AG09309 (cell line): ENCODE measurements at places on chromosomes 16 and 17.

GRCh38 chr17:62713086-62713881 lies 85.8 kb downstream of the MRC2 start:
- DNase-seq, result no peak

DNA sequence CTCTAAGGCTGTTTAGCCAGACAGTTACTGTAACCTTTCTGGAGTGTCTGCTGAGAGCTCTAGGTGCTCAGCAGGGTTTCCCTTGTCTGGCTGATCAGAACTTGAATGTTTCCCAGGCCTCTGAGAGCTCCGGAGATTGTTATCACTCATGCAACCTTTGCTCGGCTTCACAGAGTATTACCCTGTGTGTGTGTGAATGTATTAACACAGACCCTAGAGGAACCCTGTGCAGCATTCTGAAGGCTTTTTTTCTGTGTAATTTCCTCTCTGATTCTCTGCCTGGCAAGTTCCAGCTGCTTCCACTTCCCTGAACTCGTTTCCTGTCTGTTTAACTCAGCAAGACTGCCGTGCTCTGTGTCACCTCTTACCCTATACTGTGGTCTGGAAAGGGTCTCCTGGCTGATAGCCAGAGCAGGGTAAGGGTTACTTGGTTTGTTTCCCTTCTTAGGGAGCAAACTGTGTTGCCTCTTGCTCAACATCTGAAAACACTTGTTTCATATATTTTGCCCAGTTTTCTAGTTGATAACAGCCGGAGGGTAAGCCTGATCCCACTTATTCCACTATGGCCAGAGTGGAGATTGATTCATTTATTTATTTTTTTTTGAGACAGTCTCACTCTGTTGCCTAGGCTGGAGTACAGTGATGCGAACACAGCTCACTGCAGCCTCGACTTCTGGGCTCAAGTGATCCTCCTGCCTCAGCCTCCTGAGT lies 21.7 kb downstream of the PRMT7 start:
- DNase-seq, result no peak

- DNase-seq, result no peak
These were observed 96.4 kb upstream of the SHISA6 start for GRCh38 chr17:11144358-11145233.

GRCh38 chr17:69117855-69118784 lies 23.6 kb downstream of the ABCA6 start:
- no peak for DNase-seq

GRCh38 chr17:41507315-41507880 lies 2.0 kb upstream of the KRT13 start:
- no peak for DNase-seq

GRCh38 chr16:69706256-69706974 lies 19.9 kb downstream of the NQO1 start:
- no peak for DNase-seq

DNA sequence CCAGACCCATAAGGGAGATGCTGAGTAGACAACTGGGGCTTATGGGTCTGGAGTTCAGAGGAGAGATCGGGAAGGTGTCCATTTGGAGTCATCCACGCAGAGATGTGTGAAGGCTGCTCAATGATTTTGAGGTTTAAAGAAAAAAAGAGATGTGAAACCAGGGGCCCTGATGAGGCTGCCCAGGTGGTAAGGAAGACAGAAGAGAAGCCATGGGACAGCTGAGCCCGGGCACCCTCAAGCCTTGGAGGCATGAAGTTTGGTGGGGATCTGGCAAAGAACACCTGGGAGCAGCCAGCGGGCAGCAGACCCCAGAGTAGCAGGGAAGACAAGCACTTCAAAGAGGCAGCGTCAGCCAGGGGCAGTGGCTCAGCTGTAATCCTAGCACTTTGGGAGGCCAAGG lies 20.8 kb upstream of the MYO15B start:
- DNase-seq, result no peak

GRCh38 chr17:43439041-43439440 lies 40.2 kb downstream of the ARL4D start:
- DNase-seq, result no peak

DNA sequence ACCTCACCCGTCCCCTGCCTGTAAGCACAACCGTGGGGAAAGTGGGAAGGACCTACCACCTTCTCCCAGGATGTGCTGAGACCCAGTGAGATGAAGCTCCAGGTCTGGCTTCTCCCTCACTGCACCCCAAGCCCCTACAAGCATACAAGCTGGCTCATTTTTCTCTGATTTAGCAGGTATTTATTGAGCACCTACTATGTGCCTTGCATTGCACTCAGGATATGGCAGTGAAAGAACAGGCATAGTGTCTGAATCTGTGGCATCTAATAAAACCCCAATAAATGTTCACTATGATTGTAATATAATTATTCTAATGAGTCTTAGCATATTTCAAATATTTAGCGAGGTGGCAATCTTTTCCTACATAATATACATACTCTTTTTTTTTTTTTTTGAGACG lies 84.5 kb downstream of the LITAF start:
- no peak for DNase-seq

DNA sequence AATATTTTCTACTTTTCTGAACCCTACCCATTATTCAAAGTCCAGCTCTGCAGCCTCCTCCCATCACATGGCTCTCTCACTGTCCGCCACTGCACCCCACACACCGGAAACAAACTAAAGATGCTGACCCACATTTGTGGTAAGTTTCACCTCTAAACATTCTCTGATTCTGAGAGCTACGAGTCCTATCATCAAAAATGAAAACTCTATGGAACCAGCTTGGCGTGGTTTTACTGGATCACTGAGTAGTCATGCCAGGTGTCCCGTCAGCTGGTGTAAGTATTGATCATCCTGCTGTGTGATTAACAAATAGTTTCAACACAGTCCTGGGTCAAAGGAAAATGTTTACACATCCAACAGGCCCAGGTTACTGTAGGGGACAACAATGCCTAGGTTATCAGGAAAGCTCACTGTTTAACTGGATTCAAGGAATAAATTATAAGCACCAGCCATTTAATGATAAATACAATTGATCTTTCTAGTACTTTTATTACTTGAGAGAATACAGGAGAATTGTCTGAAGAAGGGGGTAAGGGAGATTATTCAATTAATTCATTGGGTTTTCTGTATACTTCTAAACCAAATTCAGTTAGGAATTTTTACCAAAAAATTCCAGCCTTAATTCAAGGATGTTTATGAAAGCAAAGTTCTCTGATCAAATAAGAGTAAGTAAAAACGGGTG lies 33.9 kb downstream of the CYTH1 start:
- no peak for DNase-seq

DNA sequence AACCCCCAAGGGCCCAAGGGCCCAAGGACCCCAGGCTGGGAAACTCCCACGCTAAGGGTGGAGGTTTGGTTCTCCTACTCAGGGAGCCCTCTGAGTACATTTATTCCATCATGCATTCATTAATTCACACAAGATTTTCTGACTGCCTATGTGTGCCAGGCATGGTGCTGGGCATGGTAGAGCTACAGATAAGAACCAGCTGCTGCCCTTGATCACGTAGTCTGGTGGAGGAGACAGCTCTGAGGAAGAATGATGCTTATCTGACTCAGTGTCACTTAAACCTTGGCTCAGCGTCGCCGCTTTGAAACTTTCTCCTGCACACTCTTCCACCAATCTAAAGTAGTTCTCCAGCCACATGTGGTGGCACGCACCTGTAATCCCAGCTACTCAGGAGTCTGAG lies 3.6 kb upstream of the ARL4D start:
- DNase-seq, result no peak

DNA sequence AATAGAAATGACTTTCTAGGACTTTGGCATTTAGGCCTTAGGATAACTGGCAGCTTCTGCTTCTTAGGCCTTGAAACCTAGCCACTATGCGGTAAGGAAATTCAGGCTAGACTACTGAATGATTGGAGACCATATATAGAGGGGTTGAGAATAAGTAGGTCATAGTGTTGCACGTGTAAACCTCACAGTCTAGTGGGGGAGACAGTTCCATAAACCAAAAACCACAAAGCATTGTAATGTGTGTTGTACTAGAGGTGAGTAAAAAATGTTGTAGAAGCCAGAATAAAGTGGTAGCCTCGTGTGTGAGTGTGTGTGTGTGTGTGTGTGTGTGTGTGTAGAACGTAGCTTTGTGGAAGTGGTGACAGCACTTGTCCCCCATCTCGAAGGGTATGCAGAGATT lies 188.5 kb downstream of the MAP2K6 start:
- DNase-seq, result no peak

DNA sequence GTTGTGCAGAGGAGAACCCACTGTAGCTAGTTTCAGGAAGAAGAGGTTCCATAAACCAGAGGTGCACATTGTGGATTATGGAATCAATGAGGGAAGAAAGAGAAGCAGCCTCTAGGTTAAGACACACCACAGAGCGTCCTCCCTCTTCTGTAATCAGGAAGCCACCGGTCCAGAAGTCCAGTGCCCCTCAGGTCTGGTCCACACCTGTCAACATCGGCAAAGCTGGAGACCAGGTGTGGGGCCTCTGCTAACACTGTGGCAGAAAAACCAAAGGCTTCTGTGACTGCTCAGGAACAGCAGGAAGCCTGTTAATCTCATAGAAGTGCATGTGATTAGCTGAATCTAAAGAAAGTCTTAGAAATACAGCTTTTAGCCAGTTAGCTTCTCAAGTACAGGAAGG lies 23.3 kb downstream of the LIMD2 start:
- no peak for DNase-seq
